ENCODE measurements at places on chromosomes 12 and 14. TPM values are rescaled to one million over a fixed set of nuclear protein-coding genes. Genes with fewer than 3 reads are reported as not detected.

The TULP3 gene
- 4.8 TPM for total RNA-seq

The GLS2 gene
- total RNA-seq = 0.49 TPM

The SLC7A7 gene
- 4.6 TPM for total RNA-seq

The MYF5 gene
- total RNA-seq = not detected

The TPPP2 gene
- 1.6 TPM for total RNA-seq

The HOXC13 gene
- total RNA-seq = not detected

The PAX9 gene
- not detected for total RNA-seq

DNA sequence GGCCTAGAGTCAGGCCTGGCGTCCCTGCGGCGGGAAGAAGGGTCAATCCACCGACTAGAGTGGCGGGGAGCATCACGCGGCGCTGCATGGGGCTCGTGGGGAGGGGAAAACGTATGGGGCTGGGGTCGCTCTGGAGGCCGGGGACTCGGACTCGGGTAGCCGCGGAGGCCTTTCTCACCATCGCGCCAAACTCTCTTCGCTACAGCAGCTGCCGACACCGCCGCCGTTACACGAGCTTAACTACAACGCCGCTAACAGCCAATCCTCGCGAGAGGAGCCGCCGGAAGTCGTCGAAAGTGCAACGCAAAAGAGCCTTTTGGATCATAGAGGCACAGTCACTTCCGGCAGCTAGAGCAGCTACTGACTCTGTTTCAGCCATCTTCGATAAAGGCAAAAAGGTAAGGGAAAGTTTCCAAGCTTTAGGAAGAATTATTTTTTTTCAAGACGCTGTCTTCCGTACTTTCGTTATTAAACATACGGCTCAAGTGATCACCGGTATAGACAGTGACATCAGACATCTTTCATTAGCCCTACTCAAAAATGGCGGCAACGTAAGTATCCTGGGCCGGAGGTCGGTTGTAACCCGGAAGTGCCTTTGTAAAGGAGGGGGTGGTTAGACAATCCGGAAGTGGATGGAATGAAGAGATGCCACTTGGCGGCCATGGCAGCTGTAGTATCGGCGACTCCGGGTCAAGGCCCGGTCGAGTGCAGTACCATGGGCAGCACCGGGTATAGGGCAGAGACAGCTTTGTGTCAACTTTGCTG is at the start of the genes ERH and SLC39A9:
TSS of gene ERH (minus strand) at position 247 of the 765 bp plus-strand sequence. CDS start at position 181, 66 bp downstream.
TSS of gene SLC39A9 (plus strand) at position 640 of the 765 bp plus-strand sequence. CDS start 678 bp downstream, outside the sequence.
- DNase-seq = peak; percentile 96

GRCh38 chr12:119089380-119090013 is 89.2 kb upstream of the HSPB8 start:
- no peak for DNase-seq

DNA sequence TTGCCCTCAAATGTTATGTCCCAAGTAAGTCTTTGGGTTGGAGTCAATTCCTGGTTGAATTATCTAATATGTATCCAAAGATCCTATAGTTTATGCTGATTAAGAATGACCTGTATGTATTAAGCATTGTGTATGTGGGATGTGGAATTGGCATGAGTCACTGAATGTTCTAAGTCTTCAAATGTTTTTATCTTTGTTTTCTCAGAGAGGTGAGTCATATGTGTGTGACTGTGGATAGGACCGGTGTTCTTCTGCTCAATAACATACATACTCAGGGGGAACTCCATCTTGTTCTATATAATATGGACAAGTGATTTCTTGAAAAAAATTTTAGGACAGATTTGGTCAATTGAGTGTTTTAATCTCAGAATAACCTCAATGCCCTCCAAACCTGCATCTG is 57.9 kb downstream of the NAV3 start:
- DNase-seq = no peak

DNA sequence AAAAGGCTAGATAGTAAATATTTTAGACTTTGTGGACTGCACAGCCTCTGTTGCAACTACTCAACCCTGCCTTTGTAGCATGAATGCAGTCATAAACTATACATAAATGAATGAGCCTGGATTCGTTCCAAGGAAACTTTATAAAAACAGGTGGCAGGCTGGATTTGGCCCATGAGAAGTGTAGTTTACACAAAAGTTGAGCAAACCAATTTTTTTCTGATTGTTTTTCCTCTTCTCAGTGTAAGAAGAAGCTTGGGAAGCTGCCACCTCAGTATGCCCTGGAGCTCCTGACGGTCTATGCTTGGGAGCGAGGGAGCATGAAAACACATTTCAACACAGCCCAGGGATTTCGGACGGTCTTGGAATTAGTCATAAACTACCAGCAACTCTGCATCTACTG is 9.5 kb downstream of the OAS1 start:
- DNase-seq = no peak

DNA sequence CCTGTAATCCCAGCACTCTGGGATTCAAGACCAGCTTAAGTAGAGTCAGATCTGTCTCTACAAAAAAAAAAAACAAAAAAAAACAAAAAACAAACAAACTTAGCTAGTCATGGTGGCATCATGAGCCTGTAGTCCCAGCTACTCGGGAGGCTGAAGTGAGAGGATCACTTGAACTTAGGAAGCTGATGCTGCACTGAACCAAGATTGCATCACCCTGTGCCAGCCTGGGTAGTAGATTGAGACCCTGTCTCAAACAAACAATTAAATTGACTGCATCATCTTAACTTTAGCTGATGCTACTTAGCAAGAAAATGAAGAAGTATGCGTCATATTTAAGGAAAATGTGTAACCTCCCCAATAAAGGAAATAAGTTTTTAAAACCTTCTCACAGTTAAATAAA is 136.6 kb upstream of the ATXN7L3B start:
- DNase-seq = no peak

DNA sequence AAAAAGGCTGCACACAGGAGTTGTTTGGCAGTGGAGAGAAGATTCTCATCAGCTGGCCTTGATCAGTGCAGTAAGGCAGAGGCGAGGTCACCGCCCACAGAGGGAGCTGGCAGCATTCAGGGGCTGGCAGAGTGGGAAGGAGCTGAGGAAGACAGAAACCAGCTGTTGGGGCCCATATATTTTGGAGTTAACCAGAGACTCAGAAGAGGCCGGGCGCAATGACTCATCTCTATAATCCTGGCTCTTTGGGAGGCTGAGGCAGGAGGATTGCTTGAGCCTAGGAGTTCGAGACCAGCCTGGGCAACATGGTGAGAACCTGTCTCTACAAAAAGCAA is 17.7 kb downstream of the SMCO2 start:
- DNase-seq = peak; percentile 81

DNA sequence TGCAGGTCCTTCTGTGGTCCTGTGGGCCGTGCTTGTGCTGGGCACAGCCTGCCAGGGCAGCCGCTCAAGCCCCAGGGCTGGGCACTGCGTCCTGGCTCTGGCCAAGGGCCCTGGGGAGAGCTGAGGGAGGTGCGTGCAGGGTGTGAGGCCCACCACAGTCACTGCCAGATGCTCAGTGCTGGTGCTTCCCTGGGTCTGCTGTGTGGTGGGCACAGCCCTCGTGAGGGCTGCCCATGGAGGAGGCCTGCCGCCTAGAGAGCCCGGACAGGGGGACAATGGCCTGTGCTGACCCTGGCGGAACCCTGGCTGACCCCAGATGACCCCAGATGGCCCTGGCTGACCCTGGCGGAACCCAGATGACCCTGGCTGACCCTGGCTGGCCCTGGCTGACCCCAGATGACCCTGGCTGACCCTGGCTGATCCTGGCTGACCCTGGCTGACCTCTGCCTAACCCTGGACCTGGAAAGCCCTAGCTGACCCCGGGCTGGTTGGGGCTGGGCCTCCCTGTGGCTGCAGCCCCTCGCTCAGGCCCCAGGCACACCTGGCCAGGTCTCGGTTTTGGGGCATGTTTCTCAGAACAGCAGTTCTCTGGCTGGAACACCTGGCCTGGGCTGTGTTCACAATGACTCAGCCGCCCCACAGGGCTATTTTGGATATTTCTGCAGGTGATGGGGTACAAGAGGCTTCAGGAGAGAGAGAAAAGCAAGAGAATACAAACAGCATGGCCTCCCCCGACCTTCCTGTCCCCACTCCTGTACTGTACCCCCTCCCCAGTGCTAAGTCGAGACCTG is 55.4 kb downstream of the TMEM121 start:
- DNase-seq = no peak

DNA sequence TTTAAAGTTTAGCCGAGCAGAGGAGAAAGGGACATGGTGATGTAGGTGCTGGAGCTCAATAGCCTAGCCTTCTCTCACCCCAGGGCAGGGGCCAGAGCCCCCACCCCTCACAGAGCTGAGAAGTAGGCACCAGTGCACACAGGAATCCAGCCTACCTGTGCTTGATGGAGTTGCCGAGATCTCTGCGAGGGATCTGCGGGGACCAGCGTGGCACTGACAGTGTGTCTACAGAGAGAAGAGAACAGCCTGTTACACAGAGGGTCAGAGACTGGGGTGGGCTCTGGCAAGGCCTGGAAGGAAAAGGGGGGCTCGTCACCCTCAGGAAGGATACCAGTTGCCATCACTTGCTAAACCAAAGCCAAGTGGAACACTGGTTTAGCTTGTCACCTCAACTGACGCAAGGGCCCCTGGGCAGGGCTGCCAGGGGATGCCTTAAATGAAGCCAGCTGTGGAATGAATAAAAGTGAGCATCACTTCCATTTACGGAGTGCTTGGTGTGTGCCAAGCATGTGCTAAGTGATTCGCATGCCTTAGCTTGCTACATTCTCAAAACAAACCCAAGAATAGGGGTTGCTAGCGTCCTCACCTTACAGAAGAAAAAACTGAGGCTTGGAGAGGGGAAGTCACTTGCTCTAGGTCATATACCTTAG is 220.8 kb upstream of the NOS1 start:
- no peak for DNase-seq

GRCh38 chr12:77940011-77940423 is 109.3 kb downstream of the NAV3 start:
- no peak for DNase-seq

- DNase-seq = no peak
Observed at GRCh38 chr12:11973396-11973795, 97.3 kb upstream of the BCL2L14 start.

DNA sequence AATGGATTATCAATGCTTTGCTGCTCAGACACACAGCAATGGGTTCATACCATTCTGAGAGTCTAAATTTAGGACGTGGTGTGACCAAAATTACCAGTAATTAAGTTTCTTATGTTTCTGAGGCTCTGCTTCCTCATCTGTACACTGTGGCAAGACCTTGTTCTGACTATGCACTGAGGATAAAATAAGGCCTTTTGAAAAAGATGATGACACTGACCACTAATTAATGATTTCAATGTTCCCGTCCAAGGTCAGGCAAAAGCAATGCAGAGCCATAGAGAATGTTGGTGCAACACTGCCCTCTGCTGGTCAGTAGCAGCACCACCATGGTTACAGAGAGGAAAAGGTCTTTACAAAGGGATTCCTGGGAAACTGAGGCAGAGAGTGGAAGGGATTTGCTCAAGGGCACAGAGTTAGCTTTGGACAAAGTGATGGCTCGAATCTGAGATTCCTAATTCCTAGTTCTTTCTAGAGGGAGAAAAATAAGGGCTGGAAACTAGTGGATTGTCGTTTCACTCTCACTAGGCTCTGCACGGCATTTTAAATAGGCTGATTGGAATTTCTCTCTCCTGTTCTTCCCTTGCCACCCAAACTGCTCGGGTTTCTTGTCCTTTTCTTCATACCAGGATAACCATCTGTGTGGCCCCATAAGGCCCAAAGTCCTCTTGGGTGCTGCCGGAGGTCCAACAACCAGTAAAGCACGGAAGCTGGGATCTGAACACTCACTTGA is 22.3 kb upstream of the P2RX7 start:
- DNase-seq = peak; percentile 41

DNA sequence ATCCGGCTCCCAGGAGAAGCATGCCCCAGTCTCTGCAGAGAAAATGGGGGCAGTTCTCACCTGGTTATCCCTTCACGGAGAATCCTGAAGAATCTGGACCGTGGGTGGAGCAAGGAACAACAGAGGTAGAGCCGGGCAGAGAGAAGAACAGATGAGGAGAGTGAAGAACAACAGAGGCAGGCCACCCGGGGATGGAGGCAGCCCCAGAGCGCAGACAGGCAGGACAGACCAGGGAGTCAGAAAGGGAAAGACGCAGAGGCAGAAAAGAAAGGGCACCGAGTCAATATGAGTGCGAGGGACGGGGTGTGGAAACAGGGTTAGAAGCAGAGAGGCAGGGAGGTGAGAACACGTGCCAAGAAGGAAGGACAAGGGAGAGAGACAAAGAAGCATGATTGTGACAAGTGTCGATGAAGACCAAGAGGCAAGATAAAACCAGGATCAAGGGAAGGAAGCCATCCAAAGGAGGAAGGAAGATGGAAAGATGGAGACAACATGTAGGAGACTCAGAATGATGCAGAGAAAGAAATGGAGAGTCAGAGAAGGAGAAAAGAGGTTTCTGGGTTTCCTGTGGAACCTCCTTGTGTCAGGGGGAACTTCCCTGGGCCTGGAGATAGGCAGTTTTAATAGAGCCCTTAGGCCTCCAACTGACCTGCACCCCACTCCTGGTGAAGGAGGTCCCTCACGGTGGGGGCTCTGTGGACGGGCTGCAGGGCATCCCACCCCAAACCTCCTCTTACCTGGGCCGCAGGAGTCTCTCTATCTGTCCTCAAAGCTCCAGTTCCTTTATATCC is at the start of gene MYH6:
TSS of gene MYH6 (minus strand) at position 758 of the 791 bp plus-strand sequence. CDS start 1,050 bp downstream, outside the sequence.
- no peak for DNase-seq

DNA sequence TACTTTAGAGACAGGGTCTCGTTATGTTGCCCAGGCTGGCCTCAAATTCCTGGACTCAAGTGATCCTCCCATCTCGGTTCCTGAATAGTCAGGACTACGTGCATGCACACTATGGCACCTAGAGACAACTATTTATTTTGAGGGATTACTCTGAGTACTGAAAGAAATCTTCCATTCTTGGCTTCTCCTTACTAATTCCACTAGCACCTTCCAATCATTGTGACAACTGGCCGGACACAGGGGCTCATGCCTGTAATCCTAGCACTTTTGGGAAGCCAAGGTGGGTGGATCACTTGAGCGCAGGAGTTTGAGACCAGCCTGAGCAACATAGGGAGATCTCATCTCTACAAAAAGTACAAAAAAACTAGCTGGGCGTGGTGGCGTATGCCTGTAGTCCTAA is 42.1 kb upstream of the MTERF2 start:
- no peak for DNase-seq

GRCh38 chr12:28883406-28883997 is 265.6 kb upstream of the FAR2 start:
- no peak for DNase-seq

GRCh38 chr12:92955997-92956663 is 27.0 kb upstream of the EEA1 start:
- DNase-seq = no peak

GRCh38 chr12:70962226-70962794 is 41.8 kb upstream of the PTPRR start:
- no peak for DNase-seq

GRCh38 chr14:106419376-106419965 is 893.1 kb downstream of the TMEM121 start:
- DNase-seq = no peak

DNA sequence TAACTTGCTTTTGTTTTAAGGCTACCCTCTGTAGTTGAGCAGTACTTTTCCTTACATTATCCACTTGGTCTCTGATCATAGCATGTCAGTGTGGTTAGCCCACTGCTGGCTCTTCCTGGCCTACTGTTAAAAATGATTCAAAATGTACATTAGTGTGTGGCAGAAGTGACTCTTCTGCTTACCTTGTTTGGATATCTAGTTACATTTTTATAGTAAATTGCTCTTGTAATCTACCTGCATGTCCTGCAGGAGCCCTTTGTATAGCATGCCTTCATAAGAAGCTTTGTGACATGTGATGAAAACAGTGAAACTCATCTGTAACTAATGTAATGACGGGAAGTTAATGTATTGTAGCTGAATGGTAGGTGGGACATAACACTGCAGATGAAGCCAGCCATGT is 8.1 kb downstream of the SPATS2 start:
- DNase-seq = no peak

GRCh38 chr12:68481181-68481941 is 129.3 kb upstream of the RAP1B start:
- DNase-seq = no peak

Measured in left ventricle myocardium inferior (tissue), 1 donor.